ENCODE measurements at places on chromosomes 3 and 15.

GRCh38 chr3:71414189-71414927, 169.2 kb downstream of the FOXP1 start:
- no peak for DNase-seq

DNA sequence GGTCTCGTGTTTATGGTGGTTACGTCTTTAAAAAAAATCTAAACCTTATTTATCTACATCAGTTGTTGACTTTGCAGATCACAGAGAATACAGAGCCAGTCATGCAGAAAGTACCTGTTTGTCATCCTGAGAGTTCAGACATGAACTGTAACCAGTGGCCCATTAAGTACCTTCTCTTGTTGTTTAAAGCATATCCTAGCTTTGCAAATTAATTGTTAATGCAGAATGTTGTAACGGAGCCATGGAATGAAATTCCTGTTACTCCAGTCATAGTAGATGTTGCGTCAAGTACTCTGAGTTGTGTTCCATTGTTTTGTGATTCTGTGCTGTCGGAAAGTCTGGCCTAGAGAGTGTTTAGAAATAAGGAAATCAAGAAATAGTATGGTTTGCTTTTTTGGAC, 205.2 kb downstream of the RBMS3 start:
- no peak for DNase-seq

DNA sequence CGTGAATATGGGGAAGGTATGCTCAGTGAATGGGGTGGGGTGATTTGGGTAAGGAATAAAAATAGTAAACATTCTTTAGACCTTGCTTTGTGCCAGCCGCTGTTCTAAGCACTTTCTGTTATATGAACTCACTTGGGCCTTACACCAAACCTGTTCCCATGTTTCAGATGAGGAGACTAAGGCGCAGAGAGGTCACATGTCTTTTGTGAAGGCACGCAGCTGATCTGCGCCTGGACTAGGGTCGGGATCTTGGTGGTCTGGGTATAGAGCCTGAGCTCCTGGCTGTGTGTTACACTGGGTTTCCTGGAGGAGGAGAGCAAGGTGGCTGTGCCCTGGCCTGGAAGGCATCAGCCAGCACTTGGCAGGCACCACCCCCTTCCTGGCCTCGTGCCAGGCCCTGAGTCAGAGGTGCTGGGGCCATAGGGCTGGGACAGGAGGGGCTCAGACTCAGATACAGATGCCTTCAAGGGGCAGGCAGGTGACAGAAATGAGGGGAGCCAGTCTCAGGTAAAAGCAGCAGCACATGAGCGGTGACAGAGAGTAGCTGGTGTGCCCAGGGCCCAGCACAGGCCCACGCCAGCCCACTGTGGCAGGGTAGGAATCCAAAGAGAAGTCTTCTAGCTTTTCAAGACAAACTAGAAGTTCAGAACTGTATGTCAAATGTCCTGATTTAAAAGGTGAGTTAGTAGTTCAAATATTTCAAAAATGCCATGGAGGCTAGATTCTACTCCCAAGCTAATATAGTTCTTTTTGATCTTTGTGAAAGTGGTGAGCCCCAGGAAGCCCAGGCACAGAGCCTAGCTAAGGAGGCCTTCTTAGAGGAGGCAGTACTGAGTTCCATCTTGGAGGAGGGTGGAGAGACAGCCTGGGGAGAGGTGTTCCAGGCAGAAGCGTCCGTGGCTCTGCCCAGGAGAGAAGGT, 83.1 kb downstream of the DNAJB8 start:
- no peak for DNase-seq

DNA sequence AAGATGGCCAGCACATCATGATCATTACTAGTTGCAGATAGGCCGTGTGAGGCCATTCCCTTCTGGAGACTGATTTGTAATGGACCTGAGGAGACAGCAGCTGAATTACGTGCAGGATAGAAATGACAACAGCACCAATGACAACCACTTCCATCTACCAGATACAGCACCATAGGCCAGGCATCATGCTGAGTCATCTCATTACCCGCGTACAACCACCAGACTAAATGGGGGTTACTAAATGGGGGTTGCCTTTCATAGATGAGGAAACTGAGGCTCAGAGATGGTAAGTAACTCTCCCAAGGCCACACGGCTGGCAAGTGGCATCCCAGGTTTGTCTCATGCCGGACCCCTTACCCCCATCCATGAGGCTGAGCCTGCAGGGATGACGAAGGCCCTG, 32.8 kb upstream of the FAM107A start:
- no peak for DNase-seq

- DNase-seq, result no peak
Observed at GRCh38 chr3:5072100-5072816, 49.8 kb upstream of the ARL8B start.

DNA sequence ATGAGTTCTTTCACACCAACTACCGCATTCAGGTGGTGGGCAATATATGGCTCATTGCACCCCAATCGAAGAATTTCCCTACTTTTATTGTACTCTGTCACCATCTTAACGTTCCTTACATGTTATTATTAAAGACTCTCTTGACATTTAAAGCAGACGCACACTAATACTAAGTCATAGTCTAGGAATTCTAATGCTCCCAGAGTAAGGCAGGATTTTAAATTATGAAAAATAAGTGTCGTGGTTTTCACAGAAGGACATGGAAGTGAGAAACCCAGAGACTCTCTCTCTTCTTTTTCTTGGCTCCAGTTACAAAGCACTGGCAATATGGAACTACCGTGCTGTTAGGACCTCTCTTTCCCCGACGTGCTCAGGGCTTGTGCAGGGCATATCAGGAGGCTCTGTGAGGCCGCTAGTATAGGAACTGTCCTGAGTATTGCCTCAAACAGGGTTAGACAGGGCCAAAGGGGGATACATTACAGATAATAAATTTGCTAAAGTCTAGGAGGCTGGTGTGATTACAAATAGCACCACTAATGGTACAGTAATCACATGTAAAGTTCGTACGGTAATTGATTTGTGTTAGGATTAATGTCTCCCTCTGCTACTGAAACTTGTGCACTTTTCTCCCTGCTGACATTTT, 590.8 kb downstream of the FOXP1 start:
- DNase-seq, result no peak

DNA sequence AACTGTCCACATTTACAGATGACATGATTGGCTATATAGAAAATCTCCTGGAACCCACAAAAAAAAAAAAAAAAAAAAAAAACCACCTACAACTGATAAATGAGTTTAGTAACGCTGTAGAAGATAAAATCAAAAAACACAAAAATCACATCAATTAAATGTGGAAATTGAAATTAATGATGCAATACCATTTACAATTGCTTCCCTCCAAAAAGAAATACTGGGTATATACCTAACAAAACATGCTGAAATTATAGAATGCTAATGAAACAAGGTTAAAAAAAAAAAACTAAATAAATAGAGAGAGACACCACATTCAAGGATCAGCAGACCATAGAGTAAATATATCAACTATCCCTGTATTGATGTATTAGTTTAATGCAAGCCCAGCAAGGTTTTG, 215.7 kb downstream of the ULK4 start:
- no peak for DNase-seq

GRCh38 chr15:55168350-55168974, 28.3 kb downstream of the RSL24D1 start:
- DNase-seq, result peak; percentile 2

- no peak for DNase-seq
Observed at GRCh38 chr15:81146006-81146405, 11.9 kb downstream of the CFAP161 start.

GRCh38 chr15:51688863-51689262, 7.6 kb downstream of the SCG3 start:
- DNase-seq, result no peak

GRCh38 chr3:101827211-101828174, 21.8 kb upstream of the NFKBIZ start:
- peak; percentile 67 for DNase-seq

- DNase-seq, result no peak
Observed at GRCh38 chr15:73573037-73573436, 60.2 kb downstream of the NPTN start.
